Suppressor macrophage treated with lipopolysaccharide for 1 hour (primary cell): ENCODE measurements at places on chromosomes 1 and 21.

DNA sequence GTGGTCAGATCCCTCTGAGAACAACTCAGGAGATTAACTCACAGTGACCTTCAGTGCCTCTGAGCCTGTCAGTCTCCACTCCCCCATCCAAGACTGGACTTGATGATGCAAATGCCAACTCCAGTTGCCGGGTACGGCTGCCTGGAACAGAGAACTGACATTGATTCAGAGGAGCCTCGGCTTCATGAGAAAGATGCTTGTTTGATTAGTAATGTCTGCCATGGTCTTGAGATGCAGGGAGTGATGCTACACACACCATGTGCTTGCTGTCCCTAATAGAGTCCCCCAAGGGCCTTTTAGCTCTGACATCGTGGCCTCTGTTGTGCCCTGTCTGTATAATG lies 51.8 kb upstream of the LRP8 start:
- DNase-seq: no peak

- DNase-seq: no peak
These were observed 234.9 kb downstream of the NPHP4 start for GRCh38 chr1:5757187-5757805.

DNA sequence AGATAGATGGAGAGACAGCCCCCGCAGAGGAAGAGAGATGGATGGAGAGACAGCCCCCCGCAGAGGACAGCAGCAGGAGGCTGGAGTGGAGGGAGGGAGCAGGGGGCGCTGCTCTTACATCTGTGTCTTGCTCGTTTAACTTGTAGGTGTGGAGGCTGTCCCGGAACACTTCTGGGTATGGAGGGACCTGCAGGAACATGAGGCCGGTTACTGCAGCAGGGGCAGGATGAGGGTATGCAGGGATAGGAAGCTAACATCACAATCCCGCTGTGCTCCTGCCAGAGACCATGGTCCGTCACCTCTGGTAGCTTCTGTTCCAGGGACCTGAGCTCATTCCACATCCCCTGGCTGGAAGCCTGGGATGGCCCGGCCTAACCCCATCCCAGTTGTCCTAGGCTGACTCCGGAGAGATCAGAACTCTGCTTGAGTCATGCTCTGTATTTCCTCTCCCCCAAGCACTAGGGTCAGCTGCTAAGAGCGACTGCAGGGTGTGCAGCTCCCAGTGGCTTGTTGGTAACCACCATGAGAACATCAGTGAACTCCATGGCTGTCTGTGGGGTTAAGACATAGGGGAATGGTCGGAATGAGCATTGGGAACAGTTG lies 36.7 kb upstream of the GOLT1A start:
- no peak for DNase-seq

DNA sequence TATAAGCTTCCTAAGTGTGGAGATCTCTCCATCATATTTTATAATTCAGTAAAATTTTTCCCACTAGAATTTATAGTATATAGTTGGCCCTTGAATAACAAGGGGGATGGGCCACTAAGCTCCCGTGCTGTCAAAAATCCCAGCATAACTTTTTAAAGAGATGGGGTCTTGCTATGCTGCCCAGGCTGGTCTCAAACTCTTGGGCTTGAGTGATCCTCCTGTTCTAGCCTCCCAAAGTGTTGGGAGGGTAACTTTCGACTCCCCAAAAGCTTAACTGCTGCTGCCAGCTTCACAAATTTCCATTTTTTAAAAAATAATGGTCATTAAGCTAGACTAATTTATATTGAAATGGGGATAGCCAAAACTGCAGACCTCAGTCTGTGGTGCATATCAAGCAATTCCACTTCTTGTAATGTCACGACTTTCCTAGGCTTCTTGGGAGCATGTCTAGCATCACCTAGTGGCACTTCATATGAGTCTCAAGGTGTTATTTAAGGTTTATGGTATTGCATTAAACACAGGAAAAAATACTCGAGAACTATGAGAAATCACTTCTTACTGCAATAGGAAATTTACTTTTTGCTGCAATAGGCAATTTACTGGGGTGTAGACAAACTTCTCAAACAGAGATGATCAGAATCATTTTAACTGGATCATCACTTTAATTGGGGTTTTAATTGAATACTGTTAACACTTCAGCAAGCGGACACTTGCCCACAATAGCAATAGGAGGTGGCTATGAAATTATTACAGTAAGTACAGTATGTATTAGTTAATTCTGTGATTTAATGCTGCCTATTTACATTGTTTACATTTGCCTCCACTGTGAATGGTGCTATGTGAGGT lies 19.3 kb upstream of the ACTA1 start:
- no peak for DNase-seq

DNA sequence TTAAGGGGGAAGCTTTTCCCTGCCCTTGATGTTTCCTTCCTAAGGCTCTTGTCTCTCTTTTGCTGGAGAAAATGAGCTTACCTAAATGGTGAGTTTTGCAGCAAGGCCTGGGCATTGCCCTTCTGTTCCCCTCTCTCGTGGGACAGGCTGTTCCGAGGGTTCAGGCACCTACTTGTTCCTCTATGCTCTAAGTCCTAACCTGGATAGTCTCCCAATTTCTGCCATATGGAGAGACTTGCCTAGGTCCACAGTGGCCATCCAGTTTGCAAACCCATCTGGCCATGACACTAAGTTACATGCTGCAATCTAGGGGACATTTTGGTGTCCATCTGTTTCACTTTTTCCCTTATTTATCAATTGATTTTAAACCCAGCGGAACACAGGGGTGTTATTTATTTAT lies 192.0 kb upstream of the KIAA0040 start:
- DNase-seq: no peak

- DNase-seq: peak; percentile 13
These were observed 40.4 kb upstream of the ZBTB18 start for GRCh38 chr1:244010703-244011123.

DNA sequence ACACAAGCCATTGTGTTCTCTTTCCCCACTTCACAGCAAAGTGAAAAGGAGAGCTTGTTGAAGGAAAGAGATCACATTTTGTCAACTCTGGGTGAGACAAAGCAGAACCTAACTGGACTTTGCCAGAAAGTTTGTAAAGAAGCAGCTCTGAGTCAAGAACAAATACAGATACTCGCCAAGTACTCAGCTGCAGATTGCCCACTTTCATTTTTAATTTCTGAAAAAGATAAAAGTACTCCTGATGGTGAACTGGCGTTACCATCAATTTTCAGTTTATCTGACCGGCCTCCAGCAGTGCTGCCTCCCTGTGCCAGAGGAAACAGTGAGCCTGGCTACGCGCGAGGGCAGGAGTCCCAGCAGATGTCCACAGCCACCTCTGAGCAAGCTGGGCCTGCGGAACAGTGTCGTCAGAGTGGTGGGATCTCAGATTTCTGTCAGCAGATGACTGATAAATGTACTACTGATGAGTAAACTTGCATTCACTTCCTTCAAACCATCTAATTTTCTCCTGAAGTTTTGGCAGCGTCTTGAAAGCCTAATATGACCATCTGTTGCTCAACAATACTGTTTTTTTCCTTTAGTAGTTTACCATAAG lies 43.7 kb downstream of the BACH1 start:
- peak; percentile 92 for DNase-seq

GRCh38 chr1:10101929-10102328 lies 69.2 kb downstream of the UBE4B start:
- DNase-seq: no peak

- DNase-seq: no peak
These were observed 150.9 kb downstream of the HLX start for GRCh38 chr1:221029981-221030649.

GRCh38 chr1:118183586-118183985 lies 1.4 kb downstream of the SPAG17 start:
- DNase-seq: no peak

DNA sequence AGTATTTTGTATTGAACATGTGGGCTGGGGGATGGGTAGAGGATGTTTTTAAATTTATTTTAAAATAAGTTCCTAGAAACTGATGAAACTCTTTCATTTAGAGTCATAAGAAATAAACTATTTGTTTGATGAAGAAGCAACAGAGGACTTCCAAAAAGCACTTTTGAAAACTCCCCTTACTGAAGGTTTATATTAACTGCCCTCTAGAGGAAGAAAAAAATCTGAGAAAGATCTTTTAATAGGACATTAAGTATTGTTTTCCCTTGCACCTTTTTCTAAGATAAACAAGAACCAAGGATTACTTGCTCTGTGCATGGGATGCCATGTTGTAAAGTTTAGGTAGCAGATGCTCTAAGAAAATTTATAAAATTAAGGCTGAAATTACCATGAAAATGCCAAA lies 14.1 kb downstream of the DISP1 start:
- DNase-seq: no peak

DNA sequence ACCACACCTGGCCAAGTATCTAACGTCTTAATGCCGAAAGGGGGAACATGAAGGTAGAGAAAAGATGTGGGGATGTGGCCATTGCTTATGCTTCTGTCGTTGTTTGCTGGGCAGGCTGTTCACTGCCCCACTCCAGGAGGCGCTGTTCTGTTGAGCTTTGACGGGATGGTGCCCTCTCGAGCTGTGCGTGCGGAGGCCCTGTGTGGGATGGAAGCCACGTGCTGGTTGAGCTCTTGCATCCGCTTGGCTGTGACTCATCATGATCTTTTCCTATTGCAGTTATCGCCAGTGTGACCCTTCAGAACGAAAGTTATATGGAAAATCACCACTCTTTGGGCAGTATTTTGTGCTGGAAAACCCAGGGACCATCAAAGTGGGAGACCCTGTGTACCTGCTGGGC lies 26.3 kb downstream of the MTARC1 start:
- DNase-seq: peak; percentile 54

GRCh38 chr1:167169642-167170041 lies 51.0 kb upstream of the POU2F1 start:
- DNase-seq: no peak

- peak; percentile 20 for DNase-seq
These were observed 550 bp downstream of the TRIM33 start for GRCh38 chr1:114510274-114511031.

- peak; percentile 68 for DNase-seq
These were observed 5.7 kb downstream of the FHL3 start for GRCh38 chr1:37999430-38000232.

DNA sequence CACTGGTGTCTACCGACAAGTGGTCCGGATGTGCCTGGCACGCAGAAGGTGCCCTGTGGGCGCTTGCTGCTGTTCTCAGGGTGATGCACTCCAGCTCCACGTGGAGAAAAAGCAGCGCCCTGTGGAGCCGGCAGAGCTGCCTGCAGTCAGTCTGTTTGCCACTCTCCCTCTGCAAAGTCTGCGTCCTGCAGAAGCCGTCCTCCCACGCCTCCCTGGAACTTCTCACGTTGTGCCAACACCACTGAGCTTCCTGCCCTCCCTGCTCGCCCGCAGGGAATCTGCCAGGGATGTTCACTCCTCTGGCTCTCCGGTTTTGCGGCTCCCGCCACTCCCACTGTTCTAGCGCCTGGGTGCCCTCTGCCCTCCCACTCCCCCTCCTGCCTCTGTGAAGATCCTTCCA lies 19.8 kb upstream of the UBXN10 start:
- DNase-seq: no peak

GRCh38 chr1:40877698-40878097 lies 15.5 kb upstream of the CITED4 start:
- DNase-seq: peak; percentile 97

- no peak for DNase-seq
These were observed 37.7 kb upstream of the IFNLR1 start for GRCh38 chr1:24224761-24225160.

GRCh38 chr1:244112636-244113035 lies 61.6 kb downstream of the ZBTB18 start:
- DNase-seq: no peak

DNA sequence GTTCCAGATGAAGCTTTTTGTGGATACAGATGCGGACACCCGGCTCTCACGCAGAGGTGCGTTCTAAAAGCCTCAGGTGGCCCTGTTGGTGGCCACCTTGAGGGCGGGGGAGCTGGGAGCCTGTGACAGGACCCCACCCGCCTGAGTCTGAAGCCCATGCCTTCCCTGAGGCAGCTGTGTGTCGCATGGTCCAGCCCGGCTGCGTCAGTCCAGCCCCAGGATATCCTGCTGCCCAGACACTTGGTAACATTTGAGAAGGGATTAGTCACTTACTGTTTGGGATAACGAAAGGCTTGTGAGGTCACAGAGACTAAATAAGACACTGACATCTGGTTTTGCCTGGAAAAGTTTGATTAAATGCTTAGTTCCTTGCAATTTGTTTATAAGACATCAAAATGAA lies 68.9 kb downstream of the UCK2 start:
- DNase-seq: no peak

- DNase-seq: no peak
These were observed 32.0 kb upstream of the LAPTM5 start for GRCh38 chr1:30789388-30790255.

GRCh38 chr1:233721004-233721595 lies 107.2 kb downstream of the KCNK1 start:
- DNase-seq: peak; percentile 2

- no peak for DNase-seq
These were observed 144.6 kb upstream of the COL6A1 start for GRCh38 chr21:45836694-45837670.

DNA sequence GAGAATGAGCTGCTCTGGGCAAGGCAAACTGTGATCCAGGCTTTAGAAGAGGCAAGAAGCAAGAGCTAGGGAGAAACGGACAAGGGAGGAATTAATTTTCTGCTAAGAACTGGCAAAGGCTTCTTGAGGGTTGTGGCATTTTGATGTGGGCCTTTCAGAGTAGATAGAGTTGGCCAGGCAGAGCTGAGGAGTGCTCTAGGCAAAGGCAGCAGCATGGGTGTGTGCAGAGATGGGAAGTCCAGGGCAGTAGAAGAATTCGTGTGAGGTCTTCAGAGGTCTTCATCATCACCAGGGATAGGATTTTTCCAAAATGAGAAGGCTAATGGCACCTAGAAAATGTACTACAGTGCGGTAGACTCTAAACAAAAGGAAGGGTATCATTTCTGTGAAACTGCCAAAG lies 237.8 kb downstream of the LTN1 start:
- no peak for DNase-seq

- no peak for DNase-seq
These were observed 125.4 kb downstream of the LACTBL1 start for GRCh38 chr1:22847249-22847648.

DNA sequence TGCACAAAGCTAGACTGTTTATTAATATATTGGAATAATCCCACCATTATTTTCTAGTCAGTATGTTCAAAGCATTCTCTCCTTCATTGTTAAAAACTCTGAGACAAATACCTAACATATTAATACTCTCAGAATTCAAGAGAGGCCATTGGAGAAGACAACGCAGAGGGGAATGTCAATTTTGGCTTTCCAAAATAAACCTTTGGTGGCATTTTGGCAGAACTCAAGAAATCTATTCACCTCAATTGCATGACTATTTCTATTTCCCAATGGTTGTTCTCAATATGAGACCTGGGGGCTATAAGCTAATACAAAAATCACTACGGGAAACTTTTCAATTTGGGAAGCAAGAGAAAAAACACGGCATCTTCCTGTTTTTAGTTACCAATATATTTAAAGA lies 58.5 kb downstream of the RUSC1 start:
- peak; percentile 14 for DNase-seq

GRCh38 chr1:215267495-215267894 lies 185.0 kb downstream of the KCNK2 start:
- no peak for DNase-seq
